ENCODE measurements at places on chromosomes 5 and 9.

GRCh38 chr9:124792257-124793014, 15.5 kb downstream of the OLFML2A start:
- DNase-seq = no peak

DNA sequence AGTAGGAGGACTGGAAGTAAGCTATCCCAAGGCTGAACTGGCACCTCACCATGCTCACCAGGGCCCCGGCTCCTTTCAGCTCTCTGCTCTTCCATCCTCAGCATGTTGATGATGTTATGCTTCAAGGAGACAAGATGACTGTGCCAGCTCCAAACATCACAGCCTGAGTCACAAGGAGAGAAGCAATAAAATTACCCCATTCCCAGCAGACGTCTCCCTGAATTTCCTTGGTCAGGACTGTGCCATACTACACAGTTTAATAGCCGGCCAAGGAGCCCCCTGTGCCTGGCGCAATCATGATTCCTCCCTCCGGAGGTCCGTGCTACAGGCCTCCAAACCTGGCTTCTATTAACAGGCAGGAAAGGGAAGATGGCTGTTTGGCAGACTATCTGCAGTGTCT, 51.2 kb upstream of the ROR2 start:
- no peak for DNase-seq

DNA sequence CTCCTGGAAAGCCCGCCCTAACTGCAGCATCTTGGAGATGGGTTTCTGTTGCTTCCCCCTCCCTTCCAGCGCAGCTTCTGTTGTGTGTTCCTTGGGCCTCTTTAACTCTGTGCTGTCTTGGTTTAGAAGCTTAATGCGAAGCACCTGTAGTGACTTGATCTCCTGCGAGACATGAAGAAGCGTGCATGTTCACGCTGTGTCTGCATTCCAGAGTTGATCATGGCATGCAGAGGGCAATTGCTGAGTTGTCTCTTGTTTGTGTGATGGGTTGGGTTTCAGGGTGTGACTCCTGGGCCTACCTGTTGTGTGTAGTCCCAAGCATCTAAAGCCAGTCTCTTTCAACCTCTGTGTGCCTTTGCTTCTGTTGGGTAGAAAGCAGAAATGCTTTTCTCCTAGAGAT, 155.6 kb downstream of the SMARCA2 start:
- no peak for DNase-seq

- no peak for DNase-seq
Observed at GRCh38 chr9:129509533-129509928, 111.4 kb downstream of the C9orf50 start.

- no peak for DNase-seq
Observed at GRCh38 chr9:74726581-74726980, 161.1 kb downstream of the TRPM6 start.

DNA sequence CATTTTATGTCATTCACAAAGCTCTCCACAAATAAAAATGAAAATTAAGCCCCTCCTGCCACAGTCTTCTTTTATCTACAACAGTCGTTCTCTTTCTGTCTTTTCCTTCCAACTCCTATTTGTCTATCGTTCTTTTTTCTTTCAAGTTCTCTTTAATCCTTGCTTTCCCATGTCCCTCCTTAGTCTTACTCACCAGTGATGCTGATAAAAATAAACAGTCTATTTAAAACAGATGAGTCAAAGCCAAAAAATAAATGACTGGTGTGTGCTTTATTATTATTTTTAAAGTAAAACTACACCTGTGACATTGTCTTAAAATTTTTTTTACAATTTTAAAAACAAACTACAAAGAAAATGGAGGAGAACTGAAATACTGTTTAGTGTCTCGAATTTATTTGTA, 137.1 kb upstream of the TMEM161B start:
- no peak for DNase-seq

DNA sequence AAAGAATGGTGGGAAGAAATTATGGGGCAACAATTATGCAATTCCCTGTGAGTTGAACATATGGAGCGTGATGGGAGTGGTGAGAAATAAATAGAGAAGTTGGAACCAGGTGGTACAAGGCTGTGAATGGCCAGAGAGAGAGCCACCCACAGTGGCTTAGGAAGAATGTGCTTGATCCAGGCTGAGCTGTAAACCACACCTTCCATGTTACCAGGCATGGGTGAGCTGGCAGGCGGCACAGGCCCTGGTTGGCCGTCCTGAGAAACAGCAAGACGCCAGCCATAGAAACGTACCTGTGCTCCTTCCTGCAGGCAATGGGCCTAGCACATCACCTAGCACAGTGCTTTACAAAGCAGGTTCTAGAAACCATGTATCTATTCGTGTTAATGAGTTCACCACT, 74.3 kb downstream of the EPB41L4B start:
- no peak for DNase-seq

GRCh38 chr5:98794414-98795080, 21.1 kb downstream of the RGMB start:
- DNase-seq = no peak

GRCh38 chr9:121216271-121216805, 14.7 kb upstream of the RAB14 start:
- no peak for DNase-seq

DNA sequence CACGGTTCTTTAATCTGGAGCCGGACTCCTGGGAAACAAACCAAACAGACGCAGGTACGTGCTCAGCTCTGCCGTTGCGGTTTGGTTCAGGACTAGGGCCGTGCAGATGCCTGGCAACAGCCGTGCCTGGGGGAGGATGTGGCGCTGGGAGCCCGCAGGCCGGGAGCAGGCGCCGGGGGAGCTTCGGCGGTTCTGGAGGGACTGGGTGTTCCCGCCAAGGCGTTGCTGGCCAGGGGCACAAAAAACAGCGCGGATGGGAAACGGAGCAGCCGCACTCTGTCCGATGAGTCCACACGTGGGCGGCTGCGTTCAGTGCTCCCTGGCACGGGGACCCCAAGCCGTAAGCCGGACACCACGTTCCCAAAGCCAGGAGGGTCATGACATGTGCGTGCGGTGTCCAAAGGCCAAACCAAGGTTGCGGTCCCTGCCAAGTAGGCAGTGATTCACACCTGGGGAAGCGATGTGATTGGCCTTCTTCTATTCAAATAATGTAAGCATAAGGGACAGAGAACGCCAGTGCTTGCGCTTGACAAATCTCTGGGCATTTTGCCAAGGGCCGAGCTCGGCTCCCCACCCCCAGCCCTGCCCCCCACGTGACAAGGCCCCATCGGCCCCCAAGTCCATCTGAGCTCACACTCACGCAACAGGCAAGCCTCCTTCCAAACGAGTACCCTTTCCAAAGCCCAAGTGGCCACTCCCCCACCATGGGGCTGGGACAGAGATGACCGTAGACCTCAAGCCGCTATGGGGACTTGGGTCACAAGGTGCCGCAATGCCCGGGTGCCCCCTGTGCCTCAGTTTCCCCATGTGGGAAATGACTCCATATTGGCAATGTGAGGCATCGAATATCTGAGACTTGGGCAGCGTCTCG, 49.7 kb upstream of the NKD2 start:
- no peak for DNase-seq

DNA sequence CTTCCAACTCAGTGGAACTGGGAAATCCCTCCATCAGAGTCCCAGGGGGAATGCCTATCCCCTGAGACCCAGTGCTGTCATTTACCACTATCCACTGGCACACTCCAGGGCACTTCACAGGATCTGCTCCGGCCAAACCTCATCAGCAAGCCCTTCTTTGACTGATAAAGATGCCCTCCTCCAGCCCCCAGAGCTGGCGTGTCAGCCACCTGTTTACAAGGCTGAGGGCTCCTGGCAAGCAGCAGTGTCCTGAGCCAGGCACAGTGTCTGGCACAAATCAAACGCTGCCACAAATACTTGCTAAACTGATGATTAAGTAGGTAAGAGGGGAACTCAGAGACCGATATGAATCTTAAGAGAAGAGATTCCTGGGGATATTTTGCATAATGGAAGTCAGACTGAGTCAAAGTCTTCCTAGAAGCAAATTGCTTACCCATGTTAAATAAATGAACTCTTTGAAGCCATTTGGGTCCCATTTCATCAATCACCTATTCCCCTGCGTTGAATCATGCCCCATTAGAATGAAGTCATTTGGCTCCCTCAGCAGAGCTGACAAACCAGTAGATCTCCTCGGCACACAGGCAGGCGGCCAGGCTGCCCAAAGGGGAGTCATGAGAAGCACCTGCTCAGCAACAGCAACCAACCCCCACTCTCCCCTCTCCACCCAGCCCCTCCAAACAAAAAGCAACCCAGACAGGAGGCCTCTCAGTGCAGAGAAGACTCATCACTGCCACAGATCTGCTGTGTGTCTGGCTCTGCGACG, 97.4 kb downstream of the CDK5RAP2 start:
- no peak for DNase-seq

- DNase-seq = no peak
Observed at GRCh38 chr5:89556215-89556913, 673.4 kb upstream of the MEF2C start.

- no peak for DNase-seq
Observed at GRCh38 chr9:117114768-117115167, 300.1 kb downstream of the ASTN2 start.

- DNase-seq = no peak
Observed at GRCh38 chr9:32502464-32502863, 23.5 kb downstream of the RIGI start.

DNA sequence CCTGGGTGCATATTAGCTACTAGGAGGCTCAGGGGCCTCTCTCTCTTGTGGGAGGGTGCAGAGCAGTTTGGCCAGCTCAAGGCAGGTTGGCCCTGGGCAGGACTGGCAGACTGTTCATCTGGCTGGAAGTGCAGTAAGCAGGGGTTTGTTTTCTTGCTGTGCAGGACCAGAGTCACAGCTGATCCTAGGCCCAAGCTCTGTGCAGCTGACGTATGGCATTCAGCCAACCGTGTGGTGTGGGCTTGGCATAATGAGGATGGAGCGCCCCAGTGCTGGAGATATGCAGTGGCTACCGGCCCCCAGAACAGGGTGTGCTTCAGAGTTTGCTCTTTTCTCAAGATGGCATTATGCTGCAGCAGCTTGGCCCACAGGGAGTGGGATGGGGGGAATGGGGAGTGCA, 31.0 kb upstream of the PHF24 start:
- no peak for DNase-seq

DNA sequence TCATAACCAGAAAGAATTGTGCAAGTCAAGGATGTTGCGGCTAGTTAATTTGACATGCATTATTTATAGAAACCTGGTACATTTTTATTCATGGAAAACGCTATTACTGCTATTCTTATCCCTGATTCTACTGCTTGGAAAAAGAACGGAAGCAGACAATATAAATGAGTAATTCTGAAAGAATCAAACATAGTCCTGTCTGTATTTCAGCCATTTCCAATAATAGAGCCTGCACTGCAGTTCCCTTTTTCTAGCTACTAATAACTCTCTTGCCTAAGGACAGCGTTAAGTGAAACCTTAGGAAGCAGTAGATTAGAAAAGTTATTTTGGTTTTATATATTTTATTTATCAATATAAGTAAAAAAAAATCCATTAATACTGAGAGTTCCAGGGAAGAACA, 414.9 kb downstream of the CYLC2 start:
- no peak for DNase-seq

DNA sequence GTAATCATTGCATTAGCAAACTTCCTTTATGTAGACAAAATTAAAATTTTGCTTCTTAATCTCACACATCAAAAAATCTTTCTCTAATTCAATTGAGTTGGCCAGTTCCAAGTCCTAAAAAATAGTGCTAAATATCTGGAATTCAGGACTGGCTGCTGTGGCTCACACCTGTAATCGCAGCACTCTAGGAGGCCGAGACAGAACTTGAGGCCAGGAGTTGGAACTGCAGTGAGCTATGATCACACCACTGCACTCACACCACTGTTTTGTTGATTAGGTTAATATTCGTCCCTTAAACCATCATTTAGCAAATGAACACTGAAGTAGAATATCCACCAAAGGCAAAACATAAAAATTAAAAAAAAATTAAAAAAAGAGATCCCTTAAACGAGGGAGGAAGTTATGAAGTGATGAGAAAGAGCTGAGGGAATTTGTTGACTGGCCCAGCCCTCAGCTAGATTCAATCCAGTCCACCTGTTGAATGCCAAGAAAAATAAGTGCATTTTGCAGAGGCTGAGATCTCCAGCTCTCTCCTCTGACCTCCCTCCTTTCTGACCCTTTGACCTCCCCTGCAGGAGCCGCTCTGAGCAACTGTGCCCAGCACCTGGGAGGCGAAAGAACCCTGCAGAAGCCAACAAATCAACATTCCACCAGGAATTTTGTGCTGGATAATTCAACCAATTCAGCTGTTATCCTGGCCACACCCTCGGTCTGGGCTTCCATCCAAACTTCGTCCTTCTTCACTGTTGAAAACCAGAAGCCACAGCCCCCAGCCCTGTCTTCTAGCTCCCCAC, 96.8 kb downstream of the OR2K2 start:
- DNase-seq = no peak

GRCh38 chr5:150112201-150113046, 26.1 kb upstream of the CSF1R start:
- no peak for DNase-seq

DNA sequence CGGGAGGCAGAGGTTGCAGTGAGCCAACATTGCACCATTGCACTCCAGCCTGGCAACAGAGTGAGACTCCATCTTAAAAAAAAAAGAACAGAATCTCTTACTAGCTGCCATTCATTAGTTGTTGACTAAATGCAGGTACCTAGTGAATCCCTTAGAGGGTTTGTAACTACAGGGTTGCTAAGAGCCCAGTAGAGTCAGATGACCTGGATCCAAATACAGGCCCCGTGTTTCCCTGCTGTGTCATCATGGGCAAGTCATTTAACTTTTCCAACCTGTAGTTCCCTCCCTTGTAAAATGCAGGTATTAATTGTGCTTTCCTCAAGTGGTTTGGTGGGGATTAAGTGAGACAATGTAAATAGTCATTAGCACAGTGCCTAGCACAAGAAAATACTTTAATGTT, 32.8 kb downstream of the PLAC8L1 start:
- no peak for DNase-seq

DNA sequence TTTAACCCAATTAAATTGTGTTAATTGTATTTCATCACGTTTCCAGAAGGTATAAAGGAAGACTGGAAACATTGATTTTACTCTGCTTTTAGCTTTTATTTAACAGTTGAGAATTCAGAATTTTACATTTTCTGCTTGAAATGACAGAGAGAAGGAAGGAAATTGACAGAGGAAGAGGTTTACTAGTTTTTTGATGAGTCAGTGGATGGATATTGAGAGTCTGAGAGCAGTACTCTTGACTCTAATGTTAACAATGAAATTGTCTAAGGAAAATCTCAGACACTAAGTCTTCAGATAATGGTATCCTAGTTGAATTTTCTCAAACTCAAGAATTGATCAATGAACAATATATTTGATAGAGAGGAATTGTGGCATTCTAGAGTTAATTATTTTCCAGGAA, 60.6 kb downstream of the IPO11 start:
- DNase-seq = no peak
